Activated T-cell treated with anti-CD3 and anti-CD28 coated beads for 1 hour (primary cell): ENCODE measurements at places on chromosomes 6 and 20.

GRCh38 chr6:15577106-15577505, 85.7 kb downstream of the DTNBP1 start:
- DNase-seq, result no peak

GRCh38 chr6:73521351-73521985, 636 bp upstream of the EEF1A1 start:
- no peak for DNase-seq

- DNase-seq, result no peak
These were observed 83.9 kb downstream of the DLL1 start for GRCh38 chr6:170206851-170207431.

- DNase-seq, result no peak
These were observed 54.1 kb upstream of the TPD52L1 start for GRCh38 chr6:125099211-125100073.

GRCh38 chr6:33732817-33733708, 13.6 kb downstream of the IP6K3 start:
- no peak for DNase-seq

- DNase-seq, result no peak
These were observed 37.6 kb upstream of the CST7 start for GRCh38 chr20:24911461-24911860.

- no peak for DNase-seq
These were observed 16.6 kb upstream of the BTBD3 start for GRCh38 chr20:11901127-11901526.

GRCh38 chr6:25449774-25450173, 170.6 kb downstream of the CARMIL1 start:
- DNase-seq, result no peak
